CD4-positive, alpha-beta T cell treated with Interleukin-2 at 100 ng/mL for 4 hours (primary cell): ENCODE measurements at places on chromosomes 6 and 20.

- DNase-seq = no peak
These were observed 44.7 kb downstream of the FRK start for GRCh38 chr6:116015983-116016382.

- DNase-seq = no peak
These were observed 786 bp downstream of the ADRM1 start for GRCh38 chr20:62303340-62304226.

- peak; percentile 8 for DNase-seq
These were observed 48.0 kb downstream of the DST start for GRCh38 chr6:56594699-56595098.

DNA sequence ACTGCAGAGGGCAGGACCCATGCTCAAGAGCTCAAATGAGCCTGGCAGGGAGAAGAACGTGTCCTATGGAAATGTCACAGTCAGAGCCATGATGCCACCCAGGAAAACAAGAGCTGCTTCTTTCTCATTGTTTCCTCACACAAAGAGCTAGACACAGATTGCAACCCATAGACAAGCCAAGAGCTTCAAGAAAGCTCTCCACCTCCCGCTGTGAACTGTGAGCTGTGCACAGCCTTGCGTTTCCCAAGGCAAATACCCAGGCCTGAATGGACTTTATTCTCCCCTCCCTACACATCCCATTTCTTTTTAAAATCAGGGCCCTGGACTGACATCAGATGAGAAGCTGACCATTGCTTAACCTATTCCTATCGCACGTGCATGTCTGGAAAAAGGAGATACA is 388.8 kb downstream of the RNGTT start:
- no peak for DNase-seq

DNA sequence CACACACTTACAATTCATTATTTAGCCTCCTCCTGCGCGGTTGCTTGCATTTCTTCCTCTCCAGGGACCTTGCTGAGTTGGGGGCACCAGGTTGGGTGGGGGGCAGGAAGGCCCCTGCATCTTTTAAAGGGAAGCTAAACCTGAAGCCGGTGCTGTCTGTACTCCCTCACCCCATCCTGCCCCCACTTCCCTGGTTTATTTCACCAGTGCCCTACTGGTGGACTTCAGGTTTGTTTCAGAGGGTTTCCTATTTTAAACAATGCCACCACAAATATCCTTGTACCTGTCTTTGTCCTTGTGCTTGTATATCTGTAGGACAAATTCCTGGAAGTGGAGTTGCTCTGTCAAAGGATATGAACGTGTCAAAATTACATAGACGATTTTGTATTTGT is 21.0 kb downstream of the PTK7 start:
- no peak for DNase-seq

GRCh38 chr6:109187399-109188114 is 92.2 kb downstream of the CEP57L1 start:
- peak; percentile 71 for DNase-seq

DNA sequence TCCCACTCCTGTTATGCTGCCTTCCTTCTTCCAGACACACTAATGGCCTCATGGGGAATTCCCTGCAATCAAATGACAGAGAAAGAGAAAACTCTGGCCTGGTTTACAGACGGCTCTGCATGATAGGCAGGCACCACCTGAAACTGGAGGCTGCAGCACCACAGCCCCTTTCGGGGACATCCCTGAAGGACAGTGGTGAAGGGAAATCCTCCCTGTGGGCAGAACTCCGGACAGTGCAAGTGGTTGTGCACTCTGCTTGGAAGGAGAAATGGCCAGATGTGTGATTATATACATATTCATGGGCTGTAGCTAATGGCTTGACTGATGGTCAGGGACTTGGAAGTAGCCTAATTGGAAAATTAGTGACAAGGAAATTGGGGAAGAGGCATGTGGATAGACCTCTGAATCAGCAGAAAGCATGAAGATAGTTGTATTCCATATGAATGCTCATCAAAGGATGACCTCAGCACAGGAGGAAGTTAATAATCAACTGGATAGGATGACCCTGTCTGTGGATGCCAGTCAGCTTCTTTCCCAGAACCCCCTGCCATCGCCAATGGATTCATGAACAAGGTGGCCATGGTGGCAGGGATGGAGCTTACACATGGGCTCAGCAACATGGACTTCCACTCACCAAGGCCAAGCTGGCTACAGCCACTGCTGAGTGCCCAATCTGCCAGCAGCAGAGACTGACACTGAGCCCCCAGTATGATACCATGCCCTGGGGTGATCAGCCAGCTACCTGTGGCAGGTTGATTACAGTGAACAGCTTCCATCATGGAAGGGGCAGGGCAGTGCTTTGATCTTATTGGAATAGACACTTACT is 44.5 kb upstream of the VSX1 start:
- DNase-seq = no peak

GRCh38 chr20:63917811-63918210 is 22.9 kb downstream of the DNAJC5 start:
- no peak for DNase-seq

DNA sequence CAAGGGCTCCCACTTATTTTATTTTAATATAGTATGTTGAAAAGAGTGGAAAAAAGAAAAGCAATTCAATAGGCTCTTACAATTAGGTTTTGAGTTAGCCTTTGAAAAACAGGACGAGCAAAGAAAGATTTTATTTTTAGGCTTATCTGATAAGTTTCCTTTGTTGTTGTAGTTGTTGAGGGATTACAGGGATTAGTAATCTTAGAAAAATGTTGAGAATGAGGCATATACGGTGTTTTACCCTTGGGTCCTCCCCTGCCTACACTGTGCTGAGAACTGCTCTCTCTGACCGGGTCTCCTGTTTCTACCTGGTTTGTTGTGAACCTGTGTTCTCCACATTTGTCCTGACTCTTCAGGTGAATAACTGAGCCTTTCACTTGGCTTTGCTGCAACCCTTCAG is 16.7 kb downstream of the TRAPPC3L start:
- DNase-seq = no peak

DNA sequence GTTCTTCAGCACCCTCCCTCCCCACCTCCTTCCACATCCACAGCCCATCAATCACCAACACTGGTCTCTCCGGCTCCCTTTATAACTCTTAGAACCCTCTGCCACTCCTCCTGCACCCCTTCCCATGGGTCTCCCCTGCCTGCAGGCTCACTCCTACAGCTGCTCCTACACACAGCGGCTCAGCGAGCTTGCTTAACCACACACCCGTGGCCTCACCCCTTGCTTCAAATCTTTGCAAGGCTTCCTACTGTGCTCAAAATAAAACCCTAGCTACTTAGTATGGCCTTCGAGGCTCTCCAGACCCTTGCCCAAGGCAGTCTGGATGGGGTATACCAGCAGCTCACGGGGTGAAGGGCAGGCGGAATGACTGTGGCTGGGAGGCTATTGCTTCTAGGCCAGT is 63.7 kb downstream of the JPH2 start:
- no peak for DNase-seq

GRCh38 chr6:89842228-89842627 is 12.5 kb downstream of the CASP8AP2 start:
- no peak for DNase-seq
